ENCODE measurements at places on chromosomes 4 and X.

DNA sequence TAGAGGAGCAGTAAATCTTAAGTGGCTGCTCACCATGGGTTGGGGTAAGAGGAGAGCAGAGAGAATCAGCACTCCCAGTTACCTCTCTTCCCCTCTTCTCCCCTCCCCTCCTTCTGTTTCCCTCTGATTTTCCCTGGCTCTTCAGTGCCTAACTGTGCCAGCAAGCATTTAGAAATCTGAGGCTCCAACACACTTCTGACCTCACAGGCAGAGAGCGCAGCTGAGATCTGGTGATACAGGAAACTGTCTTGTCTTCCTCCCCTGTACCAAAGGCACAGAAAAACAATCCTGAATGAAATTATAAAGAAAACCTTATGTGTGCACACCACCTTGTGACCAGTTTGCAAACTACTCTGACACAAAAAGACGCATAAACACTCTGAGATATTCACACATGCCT lies 82.4 kb upstream of the SMIM10 start:
- DNase-seq: no peak

GRCh38 chrX:3010532-3010931 lies 4.2 kb downstream of the ARSH start:
- DNase-seq: no peak

DNA sequence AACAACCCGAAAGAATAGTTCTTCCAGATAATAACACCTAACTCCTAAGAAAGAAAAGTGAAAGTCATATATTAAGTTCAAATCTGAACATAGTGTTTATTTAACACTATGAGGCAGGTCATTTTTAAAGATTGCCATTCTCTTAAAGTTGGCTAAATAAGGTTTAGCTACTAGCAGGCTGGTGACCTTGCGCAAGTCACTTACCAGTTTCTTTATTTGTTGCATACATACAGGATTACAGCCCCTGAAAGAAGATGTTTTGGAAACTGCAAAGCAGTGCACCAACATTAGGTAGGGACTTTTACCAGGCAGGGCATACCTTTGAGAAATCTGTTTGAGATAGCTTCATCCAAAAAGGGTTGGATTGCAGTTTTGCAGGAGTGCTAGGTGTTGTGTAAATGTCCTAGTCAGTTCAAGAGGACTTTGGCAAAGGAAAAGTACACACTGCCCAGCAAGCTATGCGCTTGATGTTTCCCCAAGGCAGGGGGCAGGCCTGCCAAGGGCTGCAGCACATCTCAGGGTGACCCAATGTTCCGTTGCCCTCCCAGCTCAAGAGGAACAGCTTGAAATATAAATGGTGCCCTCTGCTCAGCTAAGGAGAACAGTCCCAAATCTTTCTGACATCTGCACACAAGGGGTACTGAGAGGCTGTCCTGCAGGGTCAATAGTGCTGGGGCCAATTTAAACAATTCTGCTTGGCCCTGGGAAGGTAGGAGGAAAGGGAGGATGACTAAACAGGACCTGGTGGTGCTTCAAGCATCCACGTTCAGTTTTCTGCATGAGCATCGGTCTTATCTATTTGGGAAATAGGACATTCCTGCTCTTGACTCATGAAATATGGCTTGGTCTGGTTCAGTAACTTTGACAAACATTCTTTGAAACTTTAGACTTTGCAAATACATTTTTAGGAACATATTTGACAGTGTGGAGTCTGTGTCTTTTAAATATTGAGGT lies 130.8 kb downstream of the COL4A6 start:
- no peak for DNase-seq

GRCh38 chr4:137688651-137689050 lies 156.4 kb upstream of the PCDH18 start:
- no peak for DNase-seq

DNA sequence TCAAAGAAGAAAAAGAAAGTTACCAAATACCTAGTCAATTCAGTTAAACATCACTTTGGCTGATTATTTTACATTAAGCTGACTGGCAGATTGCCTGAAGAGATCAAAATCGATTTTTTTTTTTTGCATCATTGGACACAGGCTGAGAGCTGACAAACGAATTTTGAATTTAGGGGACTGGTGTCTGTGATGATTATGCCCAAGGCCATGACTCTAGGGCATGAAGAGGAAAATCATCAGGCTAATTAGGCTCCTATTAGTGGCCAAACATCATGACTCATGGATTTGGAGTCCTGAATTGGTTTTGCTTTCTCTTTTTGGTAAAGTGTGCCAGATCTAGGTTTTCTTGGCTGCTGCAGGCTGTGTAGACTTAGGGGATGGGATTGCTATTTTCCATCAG lies 829.3 kb upstream of the LCORL start:
- DNase-seq: no peak

- DNase-seq: no peak
Measured at GRCh38 chr4:82809619-82810018, 11.0 kb upstream of the SCD5 start.

GRCh38 chr4:185925910-185926360 lies 113.9 kb upstream of the SORBS2 start:
- no peak for DNase-seq

DNA sequence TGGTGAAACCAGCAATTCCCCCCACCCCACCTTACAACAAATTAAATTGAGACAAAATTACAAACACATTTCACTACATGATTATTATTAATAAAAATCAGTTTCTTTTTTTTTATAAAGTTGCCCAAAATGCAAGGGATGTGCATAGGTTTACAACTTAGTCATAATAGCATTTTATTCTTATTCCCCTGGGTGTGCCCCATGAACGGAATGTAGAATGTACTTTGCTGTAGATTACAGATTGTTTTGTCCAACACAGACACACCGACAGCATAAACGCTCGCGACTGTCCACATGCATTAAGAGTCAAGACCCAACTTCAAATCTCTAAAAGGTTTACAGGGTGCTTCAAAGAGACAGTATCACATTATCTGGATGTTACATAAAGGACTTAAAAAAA lies 72.3 kb downstream of the NYX start:
- no peak for DNase-seq

GRCh38 chr4:86582410-86582809 lies 11.7 kb upstream of the PTPN13 start:
- DNase-seq: no peak

DNA sequence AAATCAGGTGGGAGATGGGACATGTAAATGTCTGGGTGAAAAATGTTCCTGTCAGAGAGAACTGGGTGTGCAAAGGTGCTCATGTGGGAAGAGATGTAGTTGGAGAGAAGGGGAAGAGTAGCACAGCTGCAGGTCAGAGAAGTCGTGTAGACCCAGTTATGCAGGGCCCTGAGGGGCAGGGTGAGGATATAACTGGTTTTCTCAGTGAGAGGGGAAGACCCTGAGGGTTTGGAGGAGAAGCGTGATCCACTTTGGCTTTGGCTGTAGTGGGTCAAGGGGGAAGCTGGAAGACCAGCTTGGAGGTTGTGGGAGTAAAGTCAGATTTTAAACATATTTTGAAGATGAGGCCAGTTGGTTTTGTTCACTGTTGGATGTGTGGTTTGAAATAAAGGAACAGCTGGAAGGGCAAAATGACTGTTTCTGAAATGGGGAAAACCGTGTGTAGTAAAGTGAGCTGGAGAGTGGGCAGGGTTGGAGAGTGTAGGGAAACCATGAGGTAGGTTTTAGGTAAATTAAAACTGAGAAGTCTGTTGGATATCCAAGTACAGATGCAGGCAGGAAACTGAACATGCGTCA lies 44.2 kb downstream of the NAP1L5 start:
- no peak for DNase-seq

- DNase-seq: no peak
Measured at GRCh38 chr4:71187404-71188155, 151.2 kb upstream of the SLC4A4 start.

DNA sequence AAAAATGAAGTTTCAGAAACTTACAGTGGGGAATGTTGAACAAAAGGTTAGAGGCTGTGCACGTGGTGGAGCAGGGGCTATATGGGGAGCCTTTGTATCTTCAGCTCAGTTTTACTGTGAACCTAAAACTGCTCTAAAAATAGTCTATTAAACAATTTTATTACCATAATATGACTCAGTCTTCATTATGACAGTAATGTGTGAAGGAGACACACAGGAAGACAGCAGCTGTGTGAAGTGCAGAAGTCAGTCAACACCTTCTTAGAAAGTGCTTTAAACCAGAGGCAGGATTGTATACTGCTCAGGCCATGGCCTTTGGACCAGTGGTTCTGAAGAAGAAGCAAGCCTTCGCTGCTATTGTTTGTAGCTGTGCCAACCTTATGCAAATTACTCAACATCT lies 89.7 kb downstream of the ARHGAP10 start:
- DNase-seq: no peak

- DNase-seq: peak; percentile 9
Measured at GRCh38 chrX:13669246-13669737, 16.4 kb downstream of the TCEANC start.

- no peak for DNase-seq
Measured at GRCh38 chr4:25484243-25484721, 107.2 kb downstream of the ANAPC4 start.

DNA sequence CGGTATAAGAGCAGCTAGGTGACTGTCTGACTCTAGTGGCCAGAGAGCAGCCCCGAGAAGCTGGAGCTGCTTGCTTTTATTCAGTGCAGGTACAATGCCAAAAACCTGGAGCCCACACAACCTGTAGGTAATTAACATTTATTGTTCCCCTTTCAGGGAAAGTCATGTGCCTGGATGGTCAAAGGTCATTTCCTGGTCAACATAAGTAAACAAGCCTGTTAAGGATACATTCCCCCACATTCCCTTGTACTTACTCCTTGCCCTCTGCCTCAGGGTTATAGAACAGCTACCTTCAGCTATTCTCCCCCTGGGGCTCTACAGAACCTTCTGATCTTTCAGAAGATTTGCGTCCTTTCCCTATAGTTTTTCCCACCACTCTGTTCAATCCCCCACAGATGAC lies 253.4 kb downstream of the TMA16 start:
- no peak for DNase-seq

DNA sequence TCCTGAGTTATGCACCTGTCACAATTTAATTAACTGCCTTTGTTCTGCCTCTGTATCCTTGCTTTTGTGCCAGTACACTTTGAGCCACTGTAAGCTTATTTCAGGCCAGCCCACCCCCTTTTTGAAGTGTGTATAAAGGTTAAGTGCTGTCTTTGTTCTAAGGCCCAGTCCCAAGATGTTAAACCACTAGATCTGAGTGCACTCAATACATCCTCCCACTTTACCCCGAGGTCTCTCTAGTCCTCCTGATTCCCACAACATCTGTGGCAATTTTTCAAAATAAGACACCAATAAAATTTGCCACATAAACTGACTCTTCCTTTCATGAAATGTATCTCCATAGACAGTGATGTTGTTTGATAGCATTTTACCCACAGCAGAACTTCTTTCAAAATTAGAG lies 124.1 kb upstream of the SPIN4 start:
- DNase-seq: no peak

DNA sequence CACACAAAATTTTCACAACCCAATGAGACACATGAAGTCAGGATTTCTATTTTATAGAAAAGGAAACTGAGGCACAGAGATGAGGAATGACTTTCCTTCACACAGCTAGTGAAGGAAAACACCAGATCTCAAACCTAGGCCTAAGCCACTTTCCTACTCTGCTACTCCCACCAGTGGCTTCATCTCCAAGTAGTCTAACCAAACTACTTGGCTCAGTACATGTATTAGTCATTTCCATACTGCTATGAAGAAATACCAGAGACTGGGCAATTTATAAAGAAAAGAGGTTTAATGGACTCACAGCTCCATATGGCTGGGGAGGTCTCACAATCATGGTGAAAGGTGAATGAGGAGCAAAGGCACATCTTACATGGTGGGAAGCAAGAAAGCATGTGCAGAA lies 196.6 kb downstream of the EVC2 start:
- DNase-seq: no peak

- DNase-seq: no peak
Measured at GRCh38 chrX:108701633-108702032, 34.7 kb downstream of the IRS4 start.

GRCh38 chr4:125244848-125245450 lies 69.8 kb upstream of the FAT4 start:
- DNase-seq: no peak

DNA sequence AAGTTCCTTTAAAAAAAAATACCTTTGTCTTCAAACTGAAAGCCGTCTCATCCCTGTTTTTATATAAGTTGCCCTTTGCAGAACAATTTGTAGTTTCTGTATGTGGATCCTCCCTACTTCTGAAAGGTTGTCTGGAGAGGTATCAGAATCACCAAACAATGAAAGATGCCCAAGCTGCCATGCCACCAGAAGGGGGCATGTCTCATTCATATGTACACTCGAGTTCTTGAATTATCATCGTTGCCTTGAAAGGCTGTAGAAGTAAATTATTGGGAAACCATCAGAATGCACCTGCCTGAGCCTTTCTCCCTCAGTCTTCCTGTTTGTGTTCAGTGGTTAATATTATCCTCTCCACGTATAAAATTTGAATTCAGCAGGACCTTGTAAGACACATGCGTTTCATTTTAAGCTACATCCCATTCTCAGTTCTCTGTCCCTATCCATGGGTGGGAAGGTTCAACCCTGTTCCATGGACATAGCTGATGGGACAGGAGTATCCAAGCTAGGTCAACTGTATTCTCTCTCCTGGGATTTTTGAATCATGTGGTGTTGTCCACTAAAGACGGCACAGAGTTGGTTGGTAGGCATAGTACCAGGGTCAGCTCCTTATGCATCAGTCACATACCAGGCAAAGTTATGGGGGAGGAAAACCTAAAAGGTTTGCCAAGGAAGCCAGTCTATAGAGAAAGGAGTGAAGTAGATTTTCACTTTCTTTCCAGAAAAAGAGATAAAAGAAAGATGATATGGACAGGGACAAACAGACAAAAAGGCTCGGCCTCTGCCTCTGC lies 24.0 kb downstream of the GALNT7 start:
- no peak for DNase-seq

DNA sequence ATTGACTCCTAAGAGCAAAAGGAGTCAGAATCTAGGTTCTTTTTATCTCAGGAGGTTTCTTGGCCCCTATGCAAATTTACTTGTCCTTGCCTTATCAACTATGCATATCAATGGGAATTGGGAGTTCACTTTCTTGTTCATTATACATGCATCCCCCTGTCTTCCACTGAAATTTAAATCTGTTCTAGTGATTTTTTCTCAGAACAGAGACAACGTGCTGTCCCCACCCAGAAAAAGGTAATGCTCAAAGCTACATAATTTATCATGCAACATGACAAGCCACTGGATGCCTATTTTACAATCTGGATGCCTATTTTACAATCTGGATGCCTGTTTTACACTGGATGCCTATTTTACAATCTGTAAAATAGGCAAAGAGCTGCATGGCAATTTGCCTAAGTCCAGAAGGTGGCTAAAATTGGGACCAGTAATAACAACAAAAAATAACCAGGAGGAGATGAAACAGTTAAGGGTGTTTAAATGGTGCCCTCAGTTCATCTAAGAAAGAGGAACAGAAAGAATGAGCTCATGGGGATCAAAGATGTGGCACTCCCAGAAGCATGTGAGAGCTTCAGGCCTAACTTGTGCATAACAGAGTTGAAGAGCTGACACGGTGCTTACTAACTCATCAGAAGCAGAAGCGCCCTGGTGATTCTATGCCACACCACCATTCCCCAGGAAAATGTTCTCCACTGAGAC lies 537.8 kb upstream of the BOD1L1 start:
- no peak for DNase-seq

DNA sequence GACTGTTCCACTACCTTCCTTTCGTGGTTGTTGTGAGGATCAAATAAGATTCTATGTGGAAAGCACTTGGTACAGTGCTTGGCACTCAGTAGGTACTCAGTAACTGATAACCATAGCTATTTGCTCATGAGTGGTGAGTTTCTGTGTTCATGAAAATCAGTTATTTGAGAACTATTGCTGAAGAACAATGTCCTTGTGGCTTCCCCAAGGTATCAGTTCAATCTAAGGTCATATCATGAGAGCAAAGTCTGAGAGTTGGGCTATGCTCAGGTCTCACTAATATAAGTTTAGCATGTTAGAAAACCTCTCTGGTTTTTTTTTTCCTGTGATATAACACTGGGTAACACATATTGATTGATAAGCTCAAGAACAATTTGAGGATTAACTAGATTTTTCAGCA lies 147.8 kb downstream of the GRIA3 start:
- no peak for DNase-seq
